ENCODE measurements at places on chromosomes 4 and X. TPM values are rescaled to one million over a fixed set of nuclear protein-coding genes. Genes with fewer than 3 reads are reported as not detected.

The SHROOM2 gene
- total RNA-seq, result 13.3 TPM

The GPRIN3 gene
- under 0.01 TPM for total RNA-seq

The BMX gene
- not detected for total RNA-seq

The RASL11B gene
- total RNA-seq, result 0.59 TPM

The ETDB gene
- not detected for total RNA-seq

The BTC gene
- 0.30 TPM for total RNA-seq

The DUSP21 gene
- not detected for total RNA-seq

The F8A1 gene
- total RNA-seq, result 2.4 TPM

Measured in bronchus fibroblast of lung (primary cell).